Airway epithelial cell (primary cell): ENCODE measurements at places on chromosomes 13 and 19. TPM values are rescaled to one million over a fixed set of nuclear protein-coding genes. Genes with fewer than 3 reads are reported as not detected.

ZBTB32 gene
- not detected in 2 replicates for total RNA-seq

PDE4C gene
- not detected in 2 replicates for total RNA-seq

DACH1 gene
- not detected in 2 replicates for total RNA-seq

KCNN1 gene
- total RNA-seq: not detected in 2 replicates

VSIG10L gene
- total RNA-seq: 6.3 and 6.6 TPM in 2 replicates

PRR19 gene
- total RNA-seq: 0.33 and 1.3 TPM in 2 replicates

TEKTIP1 gene
- total RNA-seq: not detected in 2 replicates

OR7C1 gene
- 0.09 TPM in 1 of 2 replicates, not detected in the other for total RNA-seq

SLC8A2 gene
- 0.28 and 1.3 TPM in 2 replicates for total RNA-seq

PNMA8B gene
- 0.05 and 0.28 TPM in 2 replicates for total RNA-seq

F2RL3 gene
- total RNA-seq: not detected in 2 replicates

PSG7 gene
- total RNA-seq: not detected in 2 replicates

VSTM1 gene
- total RNA-seq: not detected in 2 replicates

ZNF723 gene
- not detected in 2 replicates for total RNA-seq

PRKCG gene
- not detected in 2 replicates for total RNA-seq

FAM124A gene
- total RNA-seq: not detected in 2 replicates

CERS1 gene
- total RNA-seq: 0.56 and 1.4 TPM in 2 replicates

ATP13A1 gene
- total RNA-seq: 111 and 113 TPM in 2 replicates

C13orf46 gene
- not detected in 2 replicates for total RNA-seq

LENG8 gene
- total RNA-seq: 19.4 and 28.4 TPM in 2 replicates

NOTCH3 gene
- 106 and 116 TPM in 2 replicates for total RNA-seq

FGF22 gene
- not detected in 2 replicates for total RNA-seq

KLC3 gene
- 50.2 and 51.0 TPM in 2 replicates for total RNA-seq

RNF225 gene
- total RNA-seq: 3.8 and 4.2 TPM in 2 replicates

CACNG7 gene
- total RNA-seq: not detected in 2 replicates

KLK3 gene
- not detected in 2 replicates for total RNA-seq

CCL25 gene
- not detected in 2 replicates for total RNA-seq

GJB2 gene
- total RNA-seq: 576 and 669 TPM in 2 replicates

RDH8 gene
- total RNA-seq: not detected in 2 replicates

VSTM2B gene
- not detected in 2 replicates for total RNA-seq

GSX1 gene
- total RNA-seq: not detected in 2 replicates

MAMSTR gene
- 0.85 and 0.88 TPM in 2 replicates for total RNA-seq

MYO16 gene
- total RNA-seq: 0.21 and 0.33 TPM in 2 replicates

BCAM gene
- 97.8 and 99.6 TPM in 2 replicates for total RNA-seq

ZNF460 gene
- total RNA-seq: 27.7 and 28.8 TPM in 2 replicates

PRODH2 gene
- total RNA-seq: not detected in 2 replicates

GARRE1 gene
- total RNA-seq: 4.1 and 5.6 TPM in 2 replicates

IL12RB1 gene
- not detected in 2 replicates for total RNA-seq

SIGLEC8 gene
- total RNA-seq: not detected in 2 replicates

ATP7B gene
- 4.5 and 5.3 TPM in 2 replicates for total RNA-seq

LEUTX gene
- total RNA-seq: not detected in 2 replicates

RUBCNL gene
- not detected in 2 replicates for total RNA-seq

ZNF491 gene
- total RNA-seq: 0.35 and 0.65 TPM in 2 replicates
